ENCODE measurements at places on chromosomes 6 and 20.

DNA sequence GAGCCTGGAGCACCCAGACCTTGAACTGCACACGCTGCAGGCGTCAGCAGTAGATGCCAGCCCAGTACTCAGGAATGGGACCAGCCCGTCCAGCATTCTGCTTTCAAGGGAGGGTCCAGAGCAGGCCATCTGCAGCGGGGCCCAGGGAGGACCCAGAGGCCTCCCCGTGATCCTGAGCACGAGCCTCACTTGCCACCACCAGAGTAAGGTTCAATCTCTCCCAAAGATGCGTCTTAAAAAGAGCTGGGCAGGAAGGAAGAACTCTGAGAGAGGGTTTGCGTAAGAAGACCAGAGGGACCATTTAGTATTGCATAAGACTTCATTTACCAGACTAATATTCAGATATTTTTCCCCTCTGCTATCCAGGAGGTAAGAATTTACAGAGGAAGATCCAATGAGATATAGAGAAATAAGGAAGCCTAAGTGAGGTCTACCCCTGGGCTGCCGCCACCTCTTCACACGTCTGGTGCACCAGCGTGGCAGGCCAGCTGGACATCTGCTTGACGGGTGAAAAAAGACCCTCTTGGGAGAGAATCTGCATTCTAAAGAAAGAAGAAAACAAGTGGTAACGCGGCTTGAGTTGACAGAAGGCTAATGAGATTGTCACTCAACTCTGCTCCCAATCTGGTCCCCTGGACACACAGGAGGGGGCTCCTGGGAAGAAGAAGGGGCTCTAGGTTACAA lies 107.3 kb downstream of the PRND start:
- DNase-seq: no peak

DNA sequence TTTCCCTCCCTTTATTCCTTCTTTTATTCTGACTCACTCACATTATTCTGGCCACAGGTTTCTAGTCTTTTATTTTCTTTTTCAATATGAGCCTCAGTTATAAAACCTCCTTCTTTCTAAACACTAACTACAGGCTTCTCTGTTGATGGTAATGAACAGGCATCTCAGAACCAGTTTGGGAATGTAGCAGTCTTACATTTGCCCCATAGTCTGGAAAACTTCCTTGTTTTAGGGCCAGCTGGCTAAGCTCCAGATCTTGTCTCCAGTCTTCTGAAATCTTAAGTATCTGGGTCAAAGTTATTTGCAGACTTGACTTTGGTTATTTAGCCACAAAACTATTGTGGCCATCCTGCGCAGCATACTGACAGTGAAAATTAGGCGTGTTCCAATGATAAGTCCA lies 97.0 kb upstream of the MAN1A1 start:
- DNase-seq: no peak

DNA sequence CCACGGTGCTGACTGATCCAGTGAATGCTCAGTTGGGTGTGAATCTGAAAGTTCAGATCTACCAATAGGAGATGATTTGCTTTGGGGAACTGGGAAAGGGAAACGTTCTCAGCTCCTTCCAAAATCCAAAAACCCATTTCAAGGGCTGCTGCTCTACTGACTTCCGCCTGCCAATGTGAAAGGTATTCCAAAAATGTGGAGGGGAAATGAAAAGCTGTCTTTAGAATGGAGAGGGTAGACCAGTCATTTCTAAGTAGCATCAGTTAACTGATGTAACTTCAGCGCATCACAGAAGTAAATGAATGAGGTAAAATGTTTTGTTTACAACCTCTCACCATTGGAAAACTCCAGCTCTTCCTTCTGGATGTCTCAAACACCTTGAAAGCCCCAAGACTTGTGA lies 19.6 kb upstream of the EYA2 start:
- DNase-seq: no peak

DNA sequence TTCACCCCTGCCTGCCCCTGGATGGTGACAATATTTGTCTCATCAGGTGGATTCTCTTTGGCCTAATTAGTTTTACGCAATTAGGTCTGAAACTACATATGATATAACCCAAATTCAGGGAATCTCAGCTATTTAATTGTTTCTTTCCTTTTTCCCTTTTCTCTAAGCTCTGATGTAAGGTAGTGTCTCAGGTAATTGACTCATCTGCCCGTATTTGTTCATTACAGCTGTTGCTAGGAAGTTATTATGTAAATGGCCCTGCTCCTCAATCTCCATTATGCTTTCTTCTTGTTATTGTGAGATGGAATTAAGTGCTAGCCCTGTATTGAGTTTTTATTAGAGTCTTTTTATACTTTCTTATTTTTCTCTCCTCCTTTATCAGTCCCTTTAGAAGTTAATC lies 378.2 kb upstream of the ARID1B start:
- DNase-seq: no peak

- DNase-seq: peak; percentile 64
These were observed 119.4 kb downstream of the NCOA3 start for GRCh38 chr20:47620808-47621805.

DNA sequence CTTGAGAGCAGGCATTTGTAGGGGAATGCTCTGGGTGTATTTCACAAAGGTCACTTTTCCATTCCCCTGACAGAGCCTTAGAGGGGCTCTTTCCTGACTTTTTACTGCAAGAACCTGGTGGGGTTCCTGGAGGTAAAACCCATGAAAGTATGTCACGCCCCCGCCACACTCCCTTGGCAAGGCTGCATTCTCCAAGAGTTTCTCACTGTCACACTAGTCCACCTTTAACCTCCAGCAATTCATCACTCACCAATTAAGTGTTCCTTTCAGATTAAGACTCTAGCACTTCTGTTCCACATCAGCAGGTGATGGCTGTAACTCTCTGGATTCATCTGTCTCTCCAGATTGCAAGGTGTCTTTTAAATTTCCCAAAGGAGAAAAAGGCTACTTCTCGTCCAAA lies 32.7 kb upstream of the NKX2-4 start:
- DNase-seq: no peak

- no peak for DNase-seq
These were observed 788 bp downstream of the TRIM40 start for GRCh38 chr6:30136570-30137286.

DNA sequence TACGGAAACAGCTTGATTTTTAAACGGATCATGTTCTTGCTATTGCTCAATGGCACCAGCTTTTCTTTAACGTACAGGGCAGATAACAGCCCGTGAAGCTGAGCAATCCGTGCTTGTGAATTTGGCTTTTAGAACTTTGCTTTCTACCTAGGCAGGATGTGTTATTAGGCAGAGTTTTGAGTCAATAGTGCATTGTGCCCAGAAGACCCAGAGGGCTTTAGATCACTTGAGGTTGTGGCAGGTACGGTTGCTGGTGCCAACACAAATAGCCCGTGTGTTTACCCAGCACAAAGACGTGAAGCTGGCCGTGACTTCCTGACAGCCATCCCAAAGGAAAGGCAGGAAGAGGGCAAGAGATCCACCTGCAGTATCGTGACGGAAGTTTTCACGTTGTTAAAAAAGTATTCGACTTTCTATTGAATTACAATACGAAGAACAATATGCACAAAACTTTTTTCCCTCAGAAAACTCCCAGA lies 117.4 kb upstream of the FRMD1 start:
- DNase-seq: no peak

DNA sequence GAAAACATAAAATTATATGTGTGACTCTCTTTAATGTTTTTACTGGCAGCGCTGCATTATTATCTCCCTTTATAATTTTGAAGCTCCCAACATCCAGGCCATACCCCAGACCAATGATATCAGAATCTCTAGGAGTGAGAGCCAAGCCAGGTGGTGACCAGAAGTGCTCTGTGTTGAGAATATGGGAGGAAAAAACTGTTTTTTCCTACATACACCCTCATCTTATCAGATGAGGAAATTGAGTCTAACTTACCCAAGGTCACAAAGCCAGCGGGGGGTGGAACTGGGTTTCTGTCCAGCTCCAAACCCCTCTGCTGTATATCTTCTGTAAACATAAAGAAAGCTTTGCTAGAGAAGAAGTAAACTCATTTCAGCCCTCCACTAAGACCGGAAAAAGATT lies 42.5 kb downstream of the LY86 start:
- DNase-seq: no peak

- DNase-seq: no peak
These were observed 70.2 kb downstream of the EYA2 start for GRCh38 chr20:46964618-46965455.

DNA sequence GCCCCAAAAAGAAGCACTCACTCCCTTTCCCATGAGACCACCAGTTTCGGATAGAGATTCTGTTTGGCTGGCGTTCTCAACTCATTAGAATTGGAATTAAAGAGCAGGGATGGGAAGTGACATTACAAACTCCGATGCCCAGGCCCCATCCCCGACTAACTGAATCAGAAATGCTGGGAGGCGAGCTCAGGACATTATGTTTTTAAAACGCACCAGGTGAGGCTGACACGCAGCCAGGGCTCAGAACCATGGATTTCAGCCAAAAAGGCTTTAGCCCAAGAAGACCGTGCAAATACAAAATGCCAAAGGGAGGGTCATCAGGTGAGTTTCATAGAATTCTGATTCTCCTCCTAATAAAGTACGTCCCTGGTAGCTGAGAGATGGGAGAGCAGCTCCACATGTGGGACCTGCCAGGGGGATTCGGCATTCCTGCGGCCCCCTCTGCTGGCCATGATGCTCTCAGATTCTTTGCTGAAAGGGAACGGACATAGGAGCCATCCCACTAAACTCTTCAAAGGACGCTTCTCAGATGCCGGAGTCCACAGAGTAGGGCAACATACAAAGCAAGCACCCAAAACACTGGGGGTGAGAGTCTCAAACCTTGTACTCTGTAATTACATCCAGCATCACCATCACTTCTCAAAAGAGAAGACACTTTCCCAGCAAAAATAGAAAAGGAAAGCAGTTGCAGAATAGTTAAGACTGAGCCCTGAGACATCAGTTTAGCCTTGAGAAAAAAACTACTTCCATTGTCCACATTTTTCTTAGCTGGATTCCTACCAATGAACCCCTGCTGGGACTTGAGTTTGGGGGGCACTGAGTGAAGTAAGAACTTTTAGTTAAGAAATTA lies 205.2 kb downstream of the BMP7 start:
- no peak for DNase-seq

DNA sequence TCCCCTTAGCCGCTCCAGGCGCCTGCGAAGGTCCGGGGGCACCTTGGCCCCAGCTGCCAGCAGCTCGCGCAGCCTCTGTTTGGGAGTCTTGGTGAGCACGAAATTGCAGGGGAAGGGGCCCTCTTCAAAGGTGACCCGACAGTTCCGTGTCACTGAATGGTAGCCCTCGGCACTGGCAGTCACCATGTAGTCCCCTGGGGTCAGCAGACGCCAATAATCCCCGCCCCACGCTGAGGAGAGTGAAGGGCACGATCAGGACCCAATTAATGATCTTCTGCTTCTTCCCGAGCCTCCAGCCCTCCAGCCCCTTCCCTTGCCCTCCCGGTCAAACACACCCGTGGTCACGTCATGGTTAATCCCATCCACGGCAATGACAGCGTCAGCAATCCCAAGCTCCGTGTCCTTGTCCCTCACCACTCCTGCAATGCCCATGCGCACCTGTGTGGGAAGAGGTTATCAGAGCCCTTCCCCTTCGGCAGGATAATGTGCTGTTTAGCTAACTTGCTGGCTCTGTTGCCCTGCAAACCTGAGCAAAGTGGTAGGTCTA lies 6.2 kb downstream of the CPXM1 start:
- DNase-seq: no peak

- DNase-seq: peak; percentile 52
These were observed 75.1 kb downstream of the CARMIL1 start for GRCh38 chr6:25354078-25354932.

- no peak for DNase-seq
These were observed 544.5 kb downstream of the MAFB start for GRCh38 chr20:40144581-40144980.

DNA sequence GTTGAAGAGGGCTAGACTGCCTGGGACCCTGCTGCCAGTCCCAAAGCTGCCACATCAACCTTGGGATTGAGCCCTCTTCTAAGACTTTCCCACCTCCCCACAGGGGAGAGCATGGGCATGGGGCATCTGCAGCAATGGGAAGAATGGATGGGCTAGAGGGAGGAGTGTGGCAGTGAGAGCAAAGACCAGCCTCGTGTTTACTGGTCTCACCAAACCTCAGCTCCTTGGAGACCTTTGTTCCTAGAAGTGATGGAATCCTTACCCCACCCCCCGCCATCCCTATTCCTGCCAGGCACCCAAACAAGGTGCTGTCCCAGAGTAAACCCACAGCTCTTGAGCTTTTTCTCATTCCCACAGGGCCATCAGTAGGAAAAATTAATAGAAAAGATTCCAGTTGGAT lies 20.0 kb upstream of the ARMC12 start:
- DNase-seq: no peak

GRCh38 chr6:137217801-137218472 lies 1.2 kb downstream of the IFNGR1 start:
- DNase-seq: no peak

- no peak for DNase-seq
These were observed at the start of gene NECAB3 for GRCh38 chr20:33674294-33675135. TSS of gene NECAB3 (minus strand) at chr20:33674428. CDS start at chr20:33674352, 76 bp downstream.

DNA sequence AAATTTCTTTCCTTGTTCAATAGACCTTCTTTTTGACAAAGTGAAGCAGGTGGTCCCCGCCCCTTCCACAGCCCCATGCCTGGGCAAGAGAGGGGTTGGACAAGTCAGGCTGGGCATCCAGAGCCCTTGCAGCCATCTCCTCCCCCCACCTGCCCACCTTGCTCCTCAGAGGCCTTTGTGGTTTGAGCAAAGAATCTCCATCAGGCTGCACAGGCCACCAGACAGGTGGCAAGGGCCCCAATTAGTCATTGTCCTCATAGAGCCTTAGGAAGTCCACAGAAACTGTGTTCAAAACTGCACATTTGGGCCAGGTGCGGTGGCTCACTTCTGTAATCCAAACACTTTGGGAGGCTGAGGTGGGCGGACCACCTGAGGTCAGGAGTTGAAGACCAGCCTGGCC lies 1.5 kb upstream of the MAPK13 start:
- no peak for DNase-seq

Measured in forelimb muscle (tissue), 1 donor.